Activated CD4-positive, alpha-beta T cell treated with anti-CD3 and anti-CD28 coated beads, Interleukin-2, amount 50 U/mL, for 24 hours (primary cell): ENCODE measurements at places on chromosomes 4 and X.

- no peak for DNase-seq
Observed at GRCh38 chr4:159357350-159357749, 254.5 kb downstream of the RAPGEF2 start.

DNA sequence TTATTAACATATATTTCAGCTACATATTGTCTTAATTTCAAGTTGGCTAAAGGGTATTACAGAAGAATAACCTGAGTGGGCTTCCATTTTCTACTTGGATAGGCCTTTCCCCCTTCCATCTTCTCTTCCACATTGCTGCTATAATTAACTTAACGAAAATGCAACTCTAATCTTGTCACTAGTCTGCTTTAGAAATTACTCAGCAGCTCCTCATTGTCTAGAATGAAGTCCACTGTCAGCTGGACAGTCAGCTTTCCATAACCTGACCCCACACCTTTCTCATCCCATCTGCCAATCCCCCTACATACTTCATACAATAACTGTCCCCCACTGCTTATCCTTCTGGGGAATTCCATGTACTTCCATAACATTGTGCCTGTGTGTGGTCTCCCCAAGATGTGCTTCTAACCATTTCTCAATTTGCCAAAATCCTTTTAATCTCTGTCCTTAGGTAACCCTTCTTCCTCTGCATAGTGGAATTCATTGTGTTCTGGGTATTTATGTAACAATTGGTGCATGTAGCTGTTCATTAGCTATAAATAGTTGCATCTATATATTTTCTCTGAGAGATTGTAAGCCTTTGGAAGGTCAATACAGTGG lies 4.8 kb downstream of the MND1 start:
- no peak for DNase-seq

GRCh38 chrX:44267116-44267515 lies 76.4 kb downstream of the EFHC2 start:
- DNase-seq, result no peak

GRCh38 chr4:155941085-155941790 lies 12.4 kb downstream of the CTSO start:
- DNase-seq, result no peak

DNA sequence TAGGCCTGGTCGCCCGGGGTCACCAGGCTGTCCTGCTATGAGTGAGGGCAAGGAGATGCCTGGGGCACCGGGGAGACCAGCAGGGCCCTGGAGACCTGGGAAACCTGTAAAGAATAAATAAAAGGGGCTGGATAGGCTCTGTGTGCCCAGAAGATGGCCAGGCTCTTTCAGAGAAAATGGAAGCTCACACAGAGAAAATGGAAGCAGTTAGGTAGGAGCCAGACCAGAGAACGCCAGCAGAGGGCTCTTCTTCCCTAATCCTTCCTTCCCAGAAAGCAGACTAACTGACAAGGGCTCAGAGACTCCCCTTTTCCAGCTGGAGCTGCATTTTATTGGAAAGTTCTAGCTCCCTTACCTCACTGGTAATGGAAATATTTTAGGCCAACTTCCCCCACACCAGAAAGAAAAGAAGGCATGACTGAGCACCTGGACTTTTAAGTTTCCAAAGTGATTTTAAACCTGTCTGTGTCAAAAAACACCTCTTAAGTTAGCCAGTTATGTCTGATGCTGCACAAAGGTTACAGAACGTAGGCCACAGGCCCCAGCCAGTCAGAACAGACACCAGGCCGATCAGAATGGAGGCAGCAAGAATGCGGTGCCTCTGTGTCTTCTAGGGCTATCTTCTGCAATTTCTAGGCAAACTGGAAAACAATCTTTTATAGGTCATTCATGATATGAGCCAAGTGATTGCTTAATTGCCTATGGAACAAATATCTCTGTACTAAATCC lies 74.0 kb downstream of the ATG4A start:
- DNase-seq, result no peak

GRCh38 chrX:108439961-108440696 lies 491 bp downstream of the COL4A5 start:
- no peak for DNase-seq

DNA sequence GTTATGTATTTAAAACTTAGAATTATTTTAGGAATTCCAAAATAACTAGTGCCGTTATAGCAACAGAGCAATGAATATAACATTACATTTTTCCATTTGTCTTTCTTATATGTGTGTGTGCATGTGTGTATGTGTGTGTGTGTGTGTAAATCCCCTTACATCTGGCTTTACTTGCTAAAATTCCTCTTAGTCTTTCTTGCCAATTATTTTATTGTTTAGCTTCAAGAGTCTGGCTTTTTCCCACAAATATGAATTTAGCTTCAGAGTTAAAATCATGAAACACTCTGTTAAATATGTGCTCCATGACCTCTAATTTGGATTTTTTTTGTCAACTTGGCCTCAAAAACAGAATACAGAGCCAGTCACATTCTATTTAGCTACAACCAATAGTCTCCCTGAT lies 18.9 kb downstream of the FGF13 start:
- DNase-seq, result no peak

DNA sequence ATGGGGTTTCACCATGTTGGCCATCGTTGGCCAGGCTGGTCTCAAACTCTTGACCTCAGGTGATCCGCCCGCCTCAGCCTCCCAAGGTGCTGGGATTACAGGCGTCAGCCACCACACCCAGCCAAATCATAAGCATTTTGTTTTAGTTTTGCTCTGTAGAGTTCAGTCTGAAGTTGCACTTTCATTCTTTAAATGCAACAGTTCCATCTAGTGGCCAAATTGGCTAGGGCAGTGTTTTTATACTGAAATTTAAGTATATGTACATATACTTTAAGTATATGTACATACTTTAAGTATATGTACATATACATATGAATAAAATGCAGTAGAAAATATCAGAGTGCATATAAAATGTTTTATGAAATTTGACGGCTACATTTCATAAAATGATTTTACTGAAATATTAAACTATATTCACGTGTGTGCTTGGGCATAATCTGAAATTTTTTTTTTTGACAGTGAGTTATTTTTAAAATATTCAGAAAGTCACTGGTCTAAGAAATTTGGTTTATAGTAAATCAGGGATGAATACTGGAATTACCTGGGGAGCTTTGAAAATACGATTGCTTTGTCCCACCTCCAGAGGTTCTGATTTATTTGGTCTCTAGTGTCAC lies 145.5 kb downstream of the NWD2 start:
- DNase-seq, result peak; percentile 33

DNA sequence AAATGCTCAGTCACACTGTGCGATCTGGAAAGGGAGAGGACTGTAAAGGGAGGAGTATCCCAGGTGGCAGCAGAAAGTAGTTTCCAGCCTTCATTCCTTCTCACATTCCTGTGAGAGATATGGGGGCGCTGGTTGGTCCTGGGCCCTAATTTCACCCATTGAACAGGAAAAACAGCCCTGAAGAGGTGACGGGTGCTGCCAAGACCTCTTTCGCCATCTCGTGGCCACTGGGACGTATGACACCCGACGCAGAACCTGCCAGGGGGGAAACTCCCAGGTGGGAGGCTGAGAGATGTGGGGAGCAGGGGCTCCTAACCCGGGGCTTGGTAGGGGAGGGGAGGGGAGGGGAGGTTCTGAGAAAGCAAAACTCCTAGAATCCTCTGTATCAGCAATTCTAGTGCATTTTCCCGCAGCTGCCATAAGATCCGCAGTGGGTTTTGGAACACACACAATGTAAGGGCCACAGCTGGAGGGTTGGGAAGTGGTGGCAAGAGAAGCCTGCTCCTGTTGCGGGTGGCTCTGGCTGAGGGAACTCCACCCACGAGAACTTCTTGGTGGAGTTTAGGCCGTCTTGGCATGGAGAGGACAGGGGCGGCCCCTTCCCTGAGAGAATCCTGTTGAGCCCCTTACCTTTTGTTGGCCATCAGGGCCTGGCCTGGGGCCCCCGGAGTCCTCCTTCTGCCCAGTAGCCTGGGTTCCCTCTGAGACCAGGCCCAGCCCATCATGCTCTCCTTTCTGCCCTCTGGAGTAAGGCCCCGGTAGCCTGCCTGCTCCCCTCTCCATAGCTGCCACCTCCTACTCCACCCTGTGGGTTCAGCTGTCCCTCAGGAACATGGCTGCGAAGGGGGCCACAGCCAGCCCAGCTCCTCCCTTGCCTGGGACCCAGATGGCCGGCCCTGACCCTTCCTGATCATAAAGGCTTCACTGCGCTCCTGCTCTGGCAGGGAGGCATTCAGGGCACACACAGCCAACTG lies 134.1 kb downstream of the OR13H1 start:
- DNase-seq, result no peak

GRCh38 chr4:13260513-13260912 lies 223.6 kb downstream of the RAB28 start:
- no peak for DNase-seq

GRCh38 chr4:1502501-1502886 lies 96.3 kb upstream of the NKX1-1 start:
- no peak for DNase-seq

- no peak for DNase-seq
Observed at GRCh38 chr4:56637791-56638190, 43.3 kb downstream of the HOPX start.

DNA sequence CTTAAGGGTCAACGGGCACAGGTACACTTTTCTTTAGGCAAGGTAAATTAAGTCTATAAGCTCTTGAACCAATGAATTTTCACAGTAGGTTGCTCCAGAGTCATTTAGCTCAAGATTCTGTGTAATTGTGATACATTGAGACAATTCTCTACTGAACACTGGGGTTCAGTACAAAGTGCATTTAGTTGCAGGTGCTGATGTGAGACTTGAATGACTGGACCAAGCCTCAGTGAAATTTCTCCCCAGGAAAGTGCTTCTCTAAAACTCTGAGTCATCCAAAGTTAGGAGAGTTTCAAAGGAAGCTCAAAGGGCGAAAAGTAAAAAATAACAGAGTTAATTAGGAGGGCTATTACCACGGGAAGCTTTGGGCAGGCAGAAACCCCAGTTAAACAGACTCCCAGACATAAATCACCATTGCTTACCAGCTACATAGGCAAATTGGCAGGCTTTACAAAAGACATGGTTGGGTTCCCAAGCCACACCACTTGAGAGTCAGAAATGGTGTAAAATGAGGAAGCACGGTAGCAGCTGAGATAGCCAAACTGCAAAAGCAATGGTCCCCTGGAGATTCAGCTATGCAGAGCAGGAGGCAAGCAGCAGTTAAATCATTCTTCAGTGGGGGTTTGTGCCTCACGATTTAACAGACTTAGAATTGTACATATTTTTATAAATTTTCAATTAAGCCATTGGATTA lies 202.6 kb downstream of the PCDH19 start:
- no peak for DNase-seq

GRCh38 chr4:144646523-144647094 lies 653 bp downstream of the HHIP start:
- DNase-seq, result no peak

DNA sequence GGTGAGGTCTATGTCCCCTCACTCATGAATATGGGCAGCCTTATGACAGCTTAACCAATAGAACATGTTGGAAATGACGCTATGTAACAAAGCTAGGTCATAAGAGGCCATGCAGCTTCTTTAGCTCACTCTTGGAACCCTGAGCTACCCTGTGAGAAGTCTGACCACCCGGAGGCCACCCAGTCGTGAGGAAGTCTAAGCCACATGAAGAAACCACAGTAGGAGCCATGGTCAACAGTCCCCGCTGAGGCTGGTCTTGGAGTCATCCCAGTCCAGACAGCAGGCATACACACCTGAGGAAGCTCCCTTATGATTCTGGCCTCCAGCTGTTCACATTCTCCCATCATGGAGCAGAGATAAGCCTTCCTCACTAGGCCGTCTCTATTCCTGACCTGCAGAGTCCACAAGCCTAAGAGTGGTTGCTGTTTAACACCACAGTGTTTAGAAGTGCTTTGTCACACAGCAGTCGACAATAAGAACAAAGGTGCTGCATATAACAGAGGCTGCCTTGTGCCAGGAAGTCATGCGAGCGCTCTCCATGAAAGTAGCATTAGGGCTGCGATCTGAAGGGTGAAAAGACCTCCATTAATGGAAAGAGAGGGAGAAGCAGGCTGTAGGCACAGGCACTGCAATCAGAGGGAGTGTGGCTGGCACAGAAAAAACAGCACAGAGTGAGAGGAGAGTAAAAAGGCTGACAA lies 38.2 kb downstream of the TSPAN5 start:
- no peak for DNase-seq

DNA sequence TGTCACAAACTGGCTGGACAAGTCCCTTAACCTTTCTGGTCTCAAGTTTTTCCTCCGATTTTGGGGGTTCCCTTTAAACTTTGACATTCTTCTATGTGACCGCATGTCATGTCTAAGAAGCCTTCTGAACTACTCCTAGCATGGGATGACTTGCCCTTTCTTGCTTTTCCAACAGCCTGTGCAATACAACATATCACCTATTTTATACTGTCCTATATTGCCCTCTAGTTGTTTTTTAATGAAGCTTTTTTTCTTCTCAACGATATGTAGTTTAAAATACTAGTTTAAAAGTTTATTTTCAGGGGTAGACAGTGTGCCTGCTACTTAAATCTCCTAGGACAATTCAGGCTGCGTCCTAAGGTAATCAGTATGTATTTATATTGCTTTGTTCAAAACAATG lies 1.0 kb upstream of the IGBP1 start:
- DNase-seq, result no peak

GRCh38 chr4:152456609-152457008 lies 79.3 kb downstream of the FBXW7 start:
- DNase-seq, result no peak

DNA sequence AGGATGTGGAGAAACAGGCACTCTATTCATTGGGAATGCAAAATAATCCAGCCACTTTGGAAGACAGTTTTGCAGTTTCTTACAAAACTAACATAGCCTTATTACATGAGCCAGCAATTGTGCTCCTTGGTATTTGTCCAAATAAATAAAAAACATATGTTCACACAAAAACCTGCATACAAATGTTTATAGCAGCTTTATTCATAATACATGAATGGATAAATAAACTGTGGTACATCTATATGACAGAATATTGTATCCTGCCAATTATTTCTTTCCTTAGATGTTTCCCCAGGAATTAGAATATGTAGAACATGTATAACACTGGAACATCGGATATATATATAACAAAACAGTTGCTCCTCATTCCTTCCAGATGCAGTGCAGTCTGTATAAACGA lies 57.7 kb upstream of the VEGFC start:
- no peak for DNase-seq

DNA sequence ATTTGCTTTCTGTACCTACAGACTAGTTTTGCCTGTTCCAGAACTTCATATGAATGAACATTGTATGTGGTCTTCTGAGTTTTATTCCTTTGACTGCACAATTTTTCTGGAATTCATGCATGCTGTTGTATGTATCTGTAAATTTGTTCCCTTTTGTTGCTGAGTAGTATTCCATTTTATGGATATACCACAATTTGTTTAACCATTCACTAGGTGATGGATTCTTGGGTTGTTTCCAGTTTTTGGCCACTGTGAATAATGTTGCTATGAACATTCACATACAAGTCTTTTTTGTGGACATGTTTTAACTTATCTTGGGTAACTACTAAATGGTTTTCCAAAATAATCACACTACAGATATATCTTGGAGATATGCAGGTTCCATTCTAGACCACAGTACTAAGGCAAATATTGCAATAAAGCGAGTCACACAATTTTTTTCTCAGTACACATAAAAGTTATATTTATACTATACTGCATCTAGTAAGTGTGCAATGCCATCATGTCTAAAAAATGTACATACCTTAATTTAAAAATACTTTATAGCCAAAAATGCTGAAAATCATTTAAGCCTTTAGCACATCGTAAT lies 58.7 kb downstream of the TSPAN5 start:
- DNase-seq, result no peak

GRCh38 chr4:138639018-138639741 lies 376.4 kb upstream of the NOCT start:
- DNase-seq, result no peak

- no peak for DNase-seq
Observed at GRCh38 chrX:11395859-11396258, 102.6 kb downstream of the AMELX start.

- DNase-seq, result no peak
Observed at GRCh38 chrX:79195027-79195426, 50.5 kb downstream of the GPR174 start.
